Diencephalon (tissue), 1 donor: ENCODE measurements at places on chromosomes 2 and 18. TPM values are rescaled to one million over a fixed set of nuclear protein-coding genes. Genes with fewer than 3 reads are reported as not detected.

CD28 gene
- total RNA-seq = 0.69 TPM

ESPNL gene
- 0.23 TPM for total RNA-seq

SPOPL gene
- total RNA-seq = 30.2 TPM

RTKN gene
- 11.1 TPM for total RNA-seq
